Heart left ventricle (tissue), 16 donors: ENCODE measurements at places on chromosomes 13 and 19. TPM values are rescaled to one million over a fixed set of nuclear protein-coding genes. Genes with fewer than 3 reads are reported as not detected.

Gene PROSER1
- 12.2 TPM for total RNA-seq

Gene ZNF613
- total RNA-seq, result 4.4 TPM

Gene FGF22
- total RNA-seq, result not detected

DNA sequence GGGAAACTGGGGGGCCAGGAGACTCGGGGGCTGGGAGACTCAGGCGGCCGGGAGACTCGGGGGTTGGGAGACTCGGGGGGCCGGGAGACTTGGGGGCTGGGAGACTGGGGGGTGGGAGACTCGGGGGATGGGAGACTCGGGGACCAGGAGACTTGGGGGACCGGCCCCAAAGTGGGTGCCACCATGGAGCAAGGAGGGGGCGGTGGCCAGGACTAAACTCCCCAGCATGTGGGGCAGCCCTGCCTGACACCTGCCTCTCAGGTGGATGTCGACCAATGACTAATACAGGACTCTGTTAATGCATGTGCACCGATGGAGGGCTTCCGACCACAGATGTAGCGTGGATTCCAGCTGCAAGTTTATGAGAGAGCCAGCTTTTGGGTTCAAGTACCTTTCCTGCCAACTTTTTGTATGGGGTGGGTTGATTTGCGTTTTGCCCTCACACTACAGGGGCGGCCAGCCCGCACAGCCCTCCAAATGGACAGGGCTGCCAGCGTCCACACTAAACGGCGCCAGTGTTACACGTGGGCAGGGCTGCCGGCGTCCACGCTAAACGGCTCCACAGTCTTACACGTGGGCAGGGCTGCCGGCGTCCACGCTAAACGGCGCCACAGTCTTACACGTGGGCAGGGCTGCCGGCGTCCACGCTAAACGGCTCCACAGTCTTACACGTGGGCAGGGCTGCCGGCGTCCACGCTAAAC, 62.2 kb downstream of the RASA3 start:
- no peak overlapping the region for H3K4me3 ChIP-seq
- DNase-seq, result peak; percentile 25
- no peaks in the 10 kb centered on the region for H3K27me3 ChIP-seq

DNA sequence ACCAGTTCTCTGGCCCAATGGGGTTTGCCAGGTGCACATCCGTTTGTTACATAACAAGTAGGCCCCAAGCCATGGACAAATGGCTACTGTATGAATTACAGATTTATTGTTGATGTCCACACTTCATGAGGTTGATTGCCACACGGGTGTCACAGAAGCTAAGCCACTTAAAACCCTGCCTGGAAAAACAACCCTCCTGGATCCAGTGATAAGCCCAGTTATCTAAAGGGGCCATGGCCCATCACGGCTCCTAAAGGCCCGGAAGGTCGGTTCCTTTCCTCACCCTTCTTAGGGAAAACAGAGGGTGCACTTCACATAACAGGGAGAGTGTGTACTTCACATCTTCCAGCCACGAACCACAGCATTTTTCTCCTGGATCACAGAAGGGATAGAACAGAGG, 4.1 kb downstream of the TMEM272 start:
- no peak overlapping the region for H3K4me3 ChIP-seq
- H3K4me1 ChIP-seq, result peaks cover 3% of the 10 kb centered on the region
- H3K27me3 ChIP-seq, result no peaks in the 10 kb centered on the region
- no peak for DNase-seq
- H3K36me3 ChIP-seq, result no peaks in the 10 kb centered on the region

DNA sequence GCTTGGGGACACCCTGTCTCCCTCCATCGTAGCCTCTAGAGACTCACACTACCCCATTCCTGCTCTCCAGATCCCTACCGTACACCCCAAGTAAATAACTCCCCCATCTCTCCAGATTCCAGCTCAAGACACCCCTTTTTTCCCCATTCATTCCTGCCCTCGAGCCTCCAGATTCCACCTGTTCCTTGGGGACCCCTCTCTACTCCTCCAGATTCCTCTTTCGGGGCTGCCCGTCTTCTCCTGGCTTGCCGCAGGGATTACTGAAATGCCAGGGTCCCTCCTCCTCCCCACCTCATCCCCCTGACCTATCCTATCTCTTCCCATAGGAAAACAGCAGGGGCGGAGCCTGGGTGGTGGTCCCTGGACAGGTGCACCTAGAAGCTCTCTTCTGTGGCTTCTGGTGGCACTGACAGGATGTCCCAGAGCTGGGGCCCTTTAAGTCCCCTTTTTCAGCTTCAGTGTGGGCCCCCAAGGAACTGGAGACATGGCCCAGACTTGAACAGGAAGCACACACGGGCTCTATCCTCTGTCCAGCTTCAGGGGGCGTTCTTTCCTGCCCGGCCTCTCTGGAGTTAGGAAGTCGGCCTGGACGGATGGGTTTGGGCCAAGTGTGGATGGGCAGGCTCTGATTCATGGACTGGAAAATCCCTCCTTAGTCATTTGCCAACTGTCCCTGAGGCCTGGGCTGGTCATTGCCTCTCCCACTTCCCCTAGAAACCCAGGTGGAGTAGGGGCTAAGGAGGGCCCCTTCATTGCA, 1.2 kb downstream of the ZSWIM4 start:
- DNase-seq, result peak; percentile 81
- peak overlapping the region; percentile 24 for H3K27ac ChIP-seq
- peaks cover 5% of the 10 kb centered on the region for H3K36me3 ChIP-seq
- H3K4me3 ChIP-seq, result peak overlapping the region; percentile 70
- H3K4me1 ChIP-seq, result peaks cover 36% of the 10 kb centered on the region
